ENCODE measurements at places on chromosomes 11 and 22.

GRCh38 chr11:62880231-62880802 is 379 bp upstream of the SLC3A2 start:
- no peak for DNase-seq

DNA sequence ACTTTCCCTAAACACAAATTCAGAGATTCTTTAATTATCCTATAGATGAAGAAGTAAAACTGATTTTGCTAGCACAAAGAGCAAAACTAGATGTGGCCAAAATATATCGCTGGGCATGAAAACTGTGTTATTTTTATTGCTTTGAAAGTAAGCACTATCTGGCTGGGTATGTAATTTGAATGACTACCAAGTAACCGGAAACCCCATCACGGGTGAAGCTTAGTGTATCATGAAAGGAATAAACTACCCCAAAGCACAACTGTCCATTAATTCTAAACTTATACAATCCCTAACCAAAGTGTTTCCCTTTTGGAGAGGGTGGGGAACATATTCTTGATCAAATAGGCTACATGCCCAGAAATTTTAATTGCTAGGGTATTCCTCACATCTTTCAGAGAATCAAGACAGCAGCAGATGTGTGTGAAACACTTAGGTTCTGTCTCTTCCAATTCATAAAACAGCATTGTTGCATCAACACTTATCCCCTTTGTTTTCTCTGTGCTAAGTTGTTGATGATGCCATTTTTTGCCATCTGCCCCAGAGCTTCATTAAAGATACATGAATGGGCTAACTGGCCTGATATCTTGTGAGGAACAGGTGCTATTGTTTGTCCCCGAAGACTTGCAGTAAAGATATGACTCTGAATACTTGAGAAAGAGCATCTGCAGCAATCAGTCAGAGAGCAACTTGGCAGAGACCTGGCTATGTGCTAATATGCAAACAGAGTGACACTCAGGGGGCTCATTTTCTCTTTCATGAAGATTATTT is 238.2 kb downstream of the SOX6 start:
- DNase-seq = no peak

- DNase-seq = no peak
Measured at GRCh38 chr22:23066200-23067022, 3.9 kb upstream of the GNAZ start.

- DNase-seq = no peak
Measured at GRCh38 chr22:46783721-46784120, 21.3 kb downstream of the TBC1D22A start.

GRCh38 chr22:30354644-30355043 is 2.0 kb downstream of the SF3A1 start:
- DNase-seq = no peak

GRCh38 chr22:24407278-24407665 is 20.1 kb upstream of the ADORA2A start:
- no peak for DNase-seq

DNA sequence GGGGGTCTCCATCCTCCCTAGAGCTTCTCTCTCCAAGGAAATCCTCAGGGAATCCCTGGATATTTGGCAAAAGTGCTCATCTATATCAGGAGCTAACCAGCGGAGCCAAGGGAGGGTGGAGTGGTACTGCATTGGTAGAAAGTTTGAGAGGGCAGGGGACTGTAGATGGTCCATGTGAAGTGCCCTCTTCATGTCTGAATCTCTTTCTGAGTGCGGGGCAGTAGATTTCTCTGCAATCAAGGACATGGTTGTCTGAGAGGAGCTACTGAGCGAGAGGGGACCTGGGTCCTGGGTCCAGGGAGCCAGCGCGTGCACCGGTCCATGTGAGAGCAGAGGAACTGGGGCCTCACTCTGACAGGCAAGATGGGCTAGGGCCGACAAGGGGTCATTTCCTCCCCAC is 701 bp downstream of the DIXDC1 start:
- no peak for DNase-seq

DNA sequence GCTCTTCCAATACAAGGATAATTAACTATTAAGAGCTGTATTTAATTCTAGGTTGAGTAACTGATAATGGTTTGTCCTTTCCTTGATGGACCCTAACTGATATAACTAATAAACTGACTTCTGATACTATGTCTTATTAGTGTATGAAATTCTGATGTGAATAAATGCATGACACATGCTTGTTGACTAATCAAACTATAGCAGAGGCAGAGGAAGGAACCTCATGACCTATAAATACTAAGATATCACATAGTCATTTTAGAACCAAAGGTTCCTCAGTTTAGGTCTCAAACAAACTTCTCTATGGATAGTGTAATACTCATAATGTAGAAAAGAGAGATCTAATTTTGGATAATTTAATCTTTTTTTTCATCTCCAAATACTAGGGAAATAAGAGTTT is 4.8 kb upstream of the HBD start:
- no peak for DNase-seq

DNA sequence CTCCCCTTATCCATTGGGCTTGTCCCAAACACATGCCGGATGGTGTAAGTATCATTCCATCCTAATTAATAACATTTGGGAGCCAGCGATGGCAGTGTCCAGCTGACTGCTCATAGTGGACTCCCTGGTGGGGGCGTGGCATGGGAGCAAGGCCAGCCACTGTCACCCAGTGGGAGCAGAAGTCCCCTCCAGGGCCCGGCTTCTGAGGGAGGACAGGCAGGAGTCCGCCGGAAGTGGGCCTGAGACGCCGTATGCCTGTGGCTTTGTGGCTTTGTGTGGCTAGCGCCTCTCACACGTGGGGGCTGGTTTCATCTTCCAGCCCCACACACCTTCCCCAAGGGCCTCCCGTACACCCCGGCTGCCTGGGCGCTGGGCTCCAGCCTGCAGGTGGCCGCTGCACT is 124.5 kb downstream of the KCNQ1 start:
- no peak for DNase-seq

DNA sequence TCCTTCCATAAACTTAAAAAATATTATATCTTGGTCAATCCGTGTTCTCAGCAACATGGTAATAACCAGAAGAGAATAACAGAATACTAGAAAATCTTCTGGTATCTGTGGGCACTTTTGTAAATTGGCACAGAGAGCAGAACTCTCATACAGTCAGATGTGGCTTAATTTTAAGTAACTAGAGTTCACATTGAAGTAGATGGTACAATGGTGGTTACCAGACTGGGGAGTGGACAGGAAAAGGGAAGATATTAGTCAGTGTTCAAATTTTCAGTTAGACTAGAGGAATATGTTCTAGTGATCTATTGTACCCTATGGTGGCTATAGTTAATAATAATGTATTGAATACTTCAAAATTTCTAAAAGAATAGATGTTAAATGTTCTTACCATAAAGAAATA is 6.9 kb downstream of the OR52H1 start:
- no peak for DNase-seq

DNA sequence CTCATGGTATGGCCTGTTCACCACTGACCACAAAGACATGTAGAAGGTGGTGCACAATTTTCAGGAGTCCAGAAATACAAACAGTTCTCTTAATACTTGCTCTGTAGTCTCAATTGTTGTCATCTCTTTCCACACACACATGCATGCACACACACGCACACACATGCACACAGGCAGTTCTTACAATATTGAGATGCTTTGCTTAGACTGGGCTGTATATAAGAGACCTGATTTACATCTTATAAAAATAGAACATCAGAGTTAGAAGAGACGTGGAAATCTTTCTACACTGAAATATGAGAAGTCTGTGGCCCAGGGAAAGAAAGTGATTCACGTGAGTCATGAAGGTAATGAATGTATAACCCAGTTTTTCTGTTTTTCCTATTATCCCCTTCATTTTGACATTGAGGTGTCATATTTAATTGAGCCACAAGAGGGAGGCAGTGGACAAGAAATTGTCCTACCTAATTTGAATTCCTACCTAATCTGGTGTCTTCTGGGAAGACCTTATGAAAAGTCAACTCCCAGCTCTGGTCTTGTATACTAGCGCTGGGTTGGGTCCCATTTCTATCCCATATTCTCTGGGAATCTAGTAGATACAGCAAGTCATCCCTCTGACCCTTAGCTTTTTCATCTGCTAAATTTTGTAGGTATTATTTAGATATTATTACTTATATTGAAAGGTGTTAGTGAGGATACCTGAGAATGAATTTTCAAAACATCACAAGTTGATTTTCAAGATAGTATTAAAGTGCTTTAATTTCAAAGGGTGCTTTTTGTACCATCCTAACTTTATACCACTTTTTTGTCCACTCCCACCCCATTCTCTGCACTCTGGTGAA is 14.9 kb upstream of the MS4A4A start:
- DNase-seq = no peak

- DNase-seq = no peak
Measured at GRCh38 chr11:111299101-111300026, 1.0 kb downstream of the POU2AF3 start.

- DNase-seq = no peak
Measured at GRCh38 chr11:45165386-45165785, 18.9 kb downstream of the PRDM11 start.

DNA sequence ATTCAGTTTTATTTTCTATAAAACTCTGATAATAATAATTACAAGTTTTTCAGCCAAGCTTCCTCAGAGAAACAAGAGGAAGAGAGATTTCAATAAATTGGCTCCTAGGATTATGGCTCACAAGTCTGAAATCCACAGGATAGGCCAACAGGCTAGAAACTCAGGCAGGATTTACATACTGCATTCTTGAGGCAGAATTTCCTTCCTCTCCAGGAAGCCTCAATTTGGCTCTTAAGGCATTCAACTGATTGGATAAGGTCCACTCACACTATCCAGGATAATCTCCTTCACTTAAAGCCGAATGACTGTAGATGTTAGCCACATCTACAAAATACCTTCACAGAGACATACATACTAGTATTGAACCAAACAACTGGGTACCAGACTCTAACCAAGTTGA is 120.3 kb upstream of the FAT3 start:
- no peak for DNase-seq

- DNase-seq = no peak
Measured at GRCh38 chr11:23226331-23227077, 366.2 kb upstream of the CCDC179 start.

GRCh38 chr11:122647736-122648275 is 7.7 kb upstream of the UBASH3B start:
- no peak for DNase-seq

DNA sequence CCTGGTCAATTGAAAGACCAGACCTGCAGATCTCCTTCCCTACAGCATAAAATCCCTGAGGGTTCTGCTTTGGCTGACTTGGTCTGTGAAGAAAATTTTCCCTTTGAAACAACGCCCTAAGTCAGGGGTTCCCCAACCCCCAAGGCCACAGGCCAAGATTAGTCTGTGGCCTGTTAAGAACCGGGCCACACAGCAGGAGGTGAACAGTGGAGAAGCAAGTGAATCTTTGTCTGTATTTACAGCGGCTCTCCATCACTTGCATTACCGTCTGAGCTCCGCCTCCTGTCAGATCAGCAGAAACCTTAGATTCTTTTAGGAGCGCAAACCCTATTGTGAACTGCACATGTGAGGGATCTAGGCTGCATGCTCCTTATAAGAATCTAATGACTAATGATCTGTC is 38.2 kb downstream of the CCDC83 start:
- no peak for DNase-seq

Data from stimulated activated CD4-positive, alpha-beta T cell treated with anti-CD3 and anti-CD28 coated beads, Interleukin-1b, Interleukin-23, amount 100 ng/mL, for 1 hour (primary cell).